ENCODE measurements at places on chromosomes 6 and 20.

DNA sequence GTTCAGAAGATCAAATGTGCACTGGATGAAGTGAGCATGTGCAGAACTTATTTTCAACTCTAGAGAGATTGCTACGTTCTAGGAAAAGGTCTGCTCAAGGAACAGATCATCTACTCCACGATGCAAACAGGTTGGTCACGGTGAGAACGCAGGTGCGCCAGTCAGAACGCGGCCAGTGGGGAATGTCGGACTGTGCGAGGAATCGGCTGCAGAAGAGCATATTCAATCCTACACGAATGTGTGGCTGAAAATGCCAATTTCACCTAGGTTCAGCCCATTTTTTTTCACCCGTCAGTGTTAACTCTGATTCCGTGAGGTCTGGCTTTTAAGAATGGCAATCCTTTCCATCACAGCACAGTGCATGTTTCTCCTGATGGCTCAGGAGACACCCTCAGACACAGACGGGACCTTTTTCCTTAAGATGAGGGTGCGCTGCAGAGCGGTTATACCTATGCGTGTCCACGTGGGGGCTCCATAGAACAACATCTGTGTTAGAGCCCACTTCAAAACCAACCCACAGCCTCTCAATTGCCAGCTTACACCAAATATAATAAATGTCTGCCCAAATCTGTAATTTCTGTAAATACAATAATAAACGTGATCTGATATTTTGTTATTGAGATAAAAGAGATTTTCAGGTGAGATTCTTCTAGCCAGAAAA lies 250.4 kb downstream of the FOXA2 start:
- peak; percentile 2 for DNase-seq

- no peak for DNase-seq
These were observed 427.3 kb downstream of the KIF16B start for GRCh38 chr20:16145919-16146318.

DNA sequence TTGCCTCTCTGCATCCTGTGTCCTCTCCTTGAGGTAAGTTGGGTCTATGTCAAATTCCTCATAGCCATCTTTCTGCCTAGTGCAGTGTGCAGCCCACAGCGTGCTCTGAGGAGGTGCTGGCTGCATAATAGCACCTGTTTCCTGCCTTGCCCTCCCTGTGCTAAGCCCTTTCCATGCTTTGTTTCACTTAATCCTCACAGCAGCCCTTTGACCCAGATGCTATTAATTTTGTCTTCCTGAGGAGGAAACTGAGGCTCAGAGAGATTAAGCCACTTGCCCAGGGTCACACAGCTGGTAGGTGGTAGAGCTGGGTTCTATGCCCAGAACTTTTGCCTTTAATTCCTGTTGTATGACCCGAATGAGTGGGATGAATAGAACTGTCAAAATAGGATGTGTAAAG lies 13.5 kb downstream of the FAM83D start:
- no peak for DNase-seq

GRCh38 chr6:14533446-14533845 lies 415.9 kb downstream of the CD83 start:
- DNase-seq = no peak

- DNase-seq = no peak
These were observed 18.8 kb downstream of the SCAF8 start for GRCh38 chr6:154752022-154752421.

GRCh38 chr6:14799928-14800327 lies 445.9 kb upstream of the JARID2 start:
- DNase-seq = peak; percentile 48

DNA sequence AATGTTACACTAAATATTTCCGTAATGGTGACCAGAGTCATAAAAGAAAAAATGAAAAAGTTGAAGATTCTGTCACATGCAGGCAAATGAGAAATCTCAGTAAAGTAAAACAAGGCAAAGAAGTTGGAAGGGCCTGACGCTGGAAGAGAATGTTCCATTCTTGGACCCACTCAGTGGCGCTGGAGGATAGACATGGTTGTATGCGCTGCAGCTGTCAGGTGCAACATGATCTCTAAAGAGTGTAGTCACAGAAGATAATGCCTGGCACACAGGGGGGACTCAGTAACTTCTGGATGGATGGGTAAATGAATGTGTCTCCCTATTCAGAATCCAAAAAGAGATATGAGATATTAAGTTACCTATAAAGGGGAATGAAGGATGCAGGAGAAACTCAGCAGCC lies 116.3 kb downstream of the FAXC start:
- no peak for DNase-seq

DNA sequence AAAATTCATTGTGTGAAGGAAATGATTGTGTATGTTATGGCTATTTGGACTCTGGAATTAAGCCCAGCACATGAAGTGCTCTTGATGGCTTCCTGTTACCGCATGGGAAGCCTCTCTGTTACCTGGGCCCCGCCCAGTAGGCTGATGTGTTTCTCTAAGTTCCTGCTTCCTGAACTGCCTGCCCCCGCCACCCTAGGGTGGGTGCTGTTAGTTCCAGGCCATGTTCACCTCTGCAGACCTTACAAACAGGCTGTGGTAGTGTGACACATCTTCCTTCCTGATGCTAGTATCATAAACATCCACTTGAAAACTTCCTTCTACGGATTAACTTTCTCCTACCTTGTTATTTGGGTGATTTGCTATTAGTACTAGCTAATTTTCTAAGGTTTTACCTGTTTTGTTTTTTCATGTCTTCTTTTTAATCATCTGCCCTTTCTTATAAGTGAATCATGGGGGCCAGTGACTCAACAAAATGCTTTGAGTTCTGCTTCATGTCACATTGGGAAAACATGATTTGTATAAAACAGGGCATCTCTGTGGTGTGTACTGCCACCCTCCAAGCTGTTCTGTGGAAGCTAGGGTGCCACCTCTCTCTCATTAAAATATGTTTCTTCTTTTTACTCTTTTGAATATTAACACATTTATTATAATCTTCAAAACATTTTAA lies 40.6 kb downstream of the SH3BGRL2 start:
- no peak for DNase-seq

- DNase-seq = no peak
These were observed 25.4 kb downstream of the ATG5 start for GRCh38 chr6:106300020-106300780.

GRCh38 chr6:80215063-80215462 lies 108.6 kb downstream of the BCKDHB start:
- DNase-seq = no peak

DNA sequence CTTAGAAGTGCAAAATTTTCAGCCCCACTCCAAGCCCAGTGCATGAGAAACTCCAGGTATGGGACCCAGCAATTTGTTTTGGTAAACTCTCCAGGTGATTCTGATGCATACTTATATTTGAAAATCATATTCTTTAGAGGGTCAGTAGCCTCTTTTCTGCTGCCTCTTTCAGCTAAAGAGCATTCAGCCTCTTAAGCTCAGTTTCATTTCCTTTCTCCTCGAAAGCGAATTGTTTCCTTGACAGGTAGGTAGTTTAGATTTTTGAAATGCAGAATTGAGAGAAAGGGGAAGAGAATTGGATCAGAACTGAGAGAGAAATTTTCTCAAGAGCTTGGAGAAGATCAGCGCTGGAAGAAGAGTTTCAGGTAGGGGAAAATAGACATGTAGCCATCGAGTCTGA lies 995.8 kb upstream of the FLRT3 start:
- DNase-seq = no peak

GRCh38 chr20:61082720-61083119 lies 169.3 kb upstream of the CDH4 start:
- no peak for DNase-seq

GRCh38 chr6:77666846-77667245 lies 14.0 kb downstream of the MEI4 start:
- no peak for DNase-seq

- DNase-seq = no peak
These were observed 63.0 kb downstream of the ABHD12 start for GRCh38 chr20:25327521-25328235.

DNA sequence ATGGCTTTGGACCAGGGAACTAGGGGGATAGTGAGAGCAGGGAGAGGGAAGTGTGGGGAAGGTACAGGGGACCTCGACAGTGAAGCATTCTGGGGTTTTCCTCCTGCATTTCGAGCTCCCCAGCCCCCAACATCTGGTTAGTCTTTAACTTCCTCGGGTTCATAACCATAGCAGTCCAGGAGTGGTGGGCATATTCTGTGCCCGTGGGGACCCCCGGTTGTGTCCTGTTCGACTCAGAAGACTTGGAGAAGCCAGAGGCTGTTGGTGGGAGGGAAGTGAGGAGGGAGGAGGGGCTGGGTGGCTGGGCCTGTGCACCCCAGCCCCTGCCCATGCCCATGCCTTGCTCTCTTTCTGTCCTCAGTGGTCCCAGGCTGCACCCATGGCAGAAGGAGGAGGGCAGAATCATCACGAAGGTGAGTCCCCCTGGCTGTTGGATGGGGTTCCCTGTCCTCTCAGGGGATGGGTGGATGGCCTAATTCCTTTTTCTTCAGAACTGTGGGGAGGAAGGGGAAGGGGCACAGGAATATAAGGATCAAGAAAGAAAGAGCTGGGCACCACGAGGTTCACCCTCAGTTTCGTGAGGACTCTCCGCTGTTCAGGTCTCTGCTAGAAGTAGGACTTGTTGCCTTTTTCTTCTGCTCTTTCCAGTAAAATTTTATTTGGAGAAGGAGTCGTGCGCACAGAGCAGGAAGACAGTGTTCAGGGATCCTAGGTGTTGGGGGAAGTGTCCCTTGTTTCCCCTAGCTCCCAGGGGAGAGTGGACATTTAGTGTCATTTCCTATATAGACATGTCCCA lies 4.2 kb downstream of the VEGFA start:
- DNase-seq = no peak

DNA sequence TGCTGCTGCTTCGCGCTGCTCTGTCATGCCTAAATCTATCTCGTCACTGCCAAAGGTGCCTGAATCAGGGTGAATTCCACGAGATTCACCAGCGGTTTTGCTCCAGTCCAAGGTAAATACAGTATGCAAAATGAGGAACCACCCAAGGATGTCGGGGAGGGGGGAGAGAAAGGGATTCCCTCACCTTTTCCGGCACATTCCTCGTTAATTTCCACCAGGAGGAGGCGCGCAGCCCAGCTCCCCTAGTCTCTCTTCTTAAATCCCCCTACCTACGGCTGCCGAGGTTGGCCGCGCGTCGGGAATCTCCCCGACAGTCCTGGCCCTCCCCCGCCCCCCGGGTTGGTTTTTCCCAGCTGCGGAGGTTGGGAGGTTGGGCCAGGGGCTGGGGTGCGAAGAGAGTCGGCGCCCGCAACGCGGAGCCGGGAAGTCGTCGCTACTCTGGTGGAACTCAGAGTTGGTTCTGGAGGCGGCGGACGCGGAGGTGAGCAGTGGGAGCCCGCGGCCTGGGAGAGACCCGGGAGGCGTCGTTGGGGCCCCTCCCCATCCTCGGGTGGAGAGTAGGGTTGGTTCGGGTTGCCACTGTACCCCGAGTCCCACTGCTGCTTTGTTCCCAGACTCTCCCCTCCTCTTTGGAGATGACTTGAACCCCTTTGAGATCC lies at the start of gene TPBG:
TSS of gene TPBG (plus strand) at position 390 of the 659 bp plus-strand sequence. CDS start 1,145 bp downstream, outside the sequence.
- DNase-seq = no peak

GRCh38 chr6:39137245-39137644 lies 22.3 kb upstream of the SAYSD1 start:
- DNase-seq = no peak

- no peak for DNase-seq
These were observed 41.5 kb upstream of the TENT5A start for GRCh38 chr6:81793821-81794475.

DNA sequence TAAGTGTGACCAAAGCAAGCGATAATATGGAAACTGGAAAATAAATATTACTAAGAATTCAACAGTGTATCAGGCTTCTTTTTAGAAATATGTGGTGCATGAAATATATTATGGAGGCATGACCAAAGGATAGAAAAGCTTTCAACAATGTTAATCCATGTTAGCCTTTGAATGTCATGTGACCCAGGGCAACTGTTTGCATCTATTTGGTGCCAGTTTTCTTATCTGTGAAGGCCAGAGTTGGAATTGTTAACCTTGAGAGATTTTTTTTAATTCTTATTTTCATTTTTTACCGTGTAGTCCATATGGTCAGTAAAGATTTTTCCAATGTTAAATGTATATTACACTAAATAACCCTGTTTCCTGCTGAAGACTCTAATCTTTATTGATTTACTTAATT lies 411.1 kb downstream of the BCKDHB start:
- DNase-seq = no peak

GRCh38 chr20:39880890-39881289 lies 808.1 kb downstream of the MAFB start:
- no peak for DNase-seq

- DNase-seq = no peak
These were observed 114.3 kb upstream of the BTN3A2 start for GRCh38 chr6:26250698-26251044.

DNA sequence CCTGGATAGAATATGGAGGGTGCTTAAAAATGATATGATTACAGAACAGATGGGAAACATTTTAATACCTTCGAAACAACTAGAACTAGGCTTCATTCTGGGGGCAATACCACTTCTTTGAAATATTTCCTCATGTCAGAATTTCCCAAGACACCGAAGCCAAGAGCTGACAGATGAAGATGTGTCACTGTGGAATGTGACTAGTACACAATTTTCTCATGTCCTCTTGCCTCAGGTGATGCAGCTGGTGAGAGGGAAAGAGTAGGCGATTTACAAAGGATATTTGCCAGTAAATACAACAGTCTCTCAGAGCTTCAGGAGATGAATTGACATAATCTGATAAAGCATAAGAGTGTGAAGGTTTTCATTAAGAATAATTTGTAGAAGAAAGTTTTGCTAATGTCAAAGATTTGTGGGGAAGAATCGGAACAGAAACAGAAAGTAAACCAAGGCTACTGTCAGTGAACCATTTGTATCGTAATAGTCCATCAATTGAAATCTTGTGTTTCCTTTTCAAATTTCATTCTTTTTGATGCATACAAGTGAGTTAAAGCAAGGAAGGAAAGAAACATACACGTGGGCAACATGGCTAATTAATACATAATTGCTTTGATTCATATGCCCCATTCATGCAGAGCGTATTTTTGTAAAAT lies 164.7 kb upstream of the CCN2 start:
- DNase-seq = no peak

Measured in hippocampal formation (tissue), 2 donors.